Renal cortical epithelial cell (primary cell): ENCODE measurements at places on chromosomes 1 and 21. TPM values are rescaled to one million over a fixed set of nuclear protein-coding genes. Genes with fewer than 3 reads are reported as not detected.

C1QC gene
- not detected in 2 replicates for total RNA-seq

TMEM39B gene
- total RNA-seq, result 3.1 and 4.7 TPM in 2 replicates

LCE1E gene
- not detected in 2 replicates for total RNA-seq

RAP1GAP gene
- 0.87 and 23.5 TPM in 2 replicates for total RNA-seq

NLRP3 gene
- 0.70 and 9.9 TPM in 2 replicates for total RNA-seq

LIN28A gene
- total RNA-seq, result not detected in 2 replicates

KRTAP19-3 gene
- not detected in 2 replicates for total RNA-seq

LAD1 gene
- total RNA-seq, result 51.6 and 68.6 TPM in 2 replicates

VANGL2 gene
- total RNA-seq, result 4.2 and 17.7 TPM in 2 replicates

ESPN gene
- 0.25 TPM in 1 of 2 replicates, not detected in the other for total RNA-seq

ZBTB7B gene
- 29.2 and 36.5 TPM in 2 replicates for total RNA-seq

KRTAP19-1 gene
- not detected in 2 replicates for total RNA-seq

LAMC1 gene
- total RNA-seq, result 241 and 266 TPM in 2 replicates

LHX8 gene
- not detected in 2 replicates for total RNA-seq

RGL1 gene
- 3.1 and 5.9 TPM in 2 replicates for total RNA-seq

CAMK2N1 gene
- 18.6 and 35.8 TPM in 2 replicates for total RNA-seq

NR0B2 gene
- not detected in 2 replicates for total RNA-seq

AMY1A gene
- total RNA-seq, result not detected in 2 replicates

LRRC71 gene
- not detected in 2 replicates for total RNA-seq
